ENCODE measurements at places on chromosomes 7 and 10. TPM values are rescaled to one million over a fixed set of nuclear protein-coding genes. Genes with fewer than 3 reads are reported as not detected.

DNA sequence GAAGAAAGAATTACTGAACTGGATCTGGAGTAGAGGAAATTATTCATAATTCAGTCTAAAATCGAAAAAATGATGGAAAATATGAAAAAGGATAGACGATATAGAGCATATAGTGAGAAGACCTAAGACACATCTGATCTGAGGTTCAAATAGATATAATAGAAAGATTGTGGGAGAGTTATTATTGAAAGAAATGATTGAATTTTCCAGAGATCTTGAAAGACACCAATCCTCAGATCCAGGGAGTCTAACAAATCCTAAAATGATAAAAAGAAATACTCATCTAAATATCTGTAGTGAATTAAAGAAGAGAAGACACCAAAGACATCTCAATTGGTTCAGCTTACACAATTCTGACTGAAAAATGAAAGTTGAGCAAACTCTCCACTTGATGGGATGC, 12.9 kb downstream of the TCAF1 start:
- H3K27ac ChIP-seq, result no peak overlapping the region
- H3K4me1 ChIP-seq, result peaks cover 2% of the 10 kb centered on the region
- DNase-seq, result no peak
- H3K27me3 ChIP-seq, result peaks cover 7% of the 10 kb centered on the region
- no peak overlapping the region for H3K4me3 ChIP-seq

DNA sequence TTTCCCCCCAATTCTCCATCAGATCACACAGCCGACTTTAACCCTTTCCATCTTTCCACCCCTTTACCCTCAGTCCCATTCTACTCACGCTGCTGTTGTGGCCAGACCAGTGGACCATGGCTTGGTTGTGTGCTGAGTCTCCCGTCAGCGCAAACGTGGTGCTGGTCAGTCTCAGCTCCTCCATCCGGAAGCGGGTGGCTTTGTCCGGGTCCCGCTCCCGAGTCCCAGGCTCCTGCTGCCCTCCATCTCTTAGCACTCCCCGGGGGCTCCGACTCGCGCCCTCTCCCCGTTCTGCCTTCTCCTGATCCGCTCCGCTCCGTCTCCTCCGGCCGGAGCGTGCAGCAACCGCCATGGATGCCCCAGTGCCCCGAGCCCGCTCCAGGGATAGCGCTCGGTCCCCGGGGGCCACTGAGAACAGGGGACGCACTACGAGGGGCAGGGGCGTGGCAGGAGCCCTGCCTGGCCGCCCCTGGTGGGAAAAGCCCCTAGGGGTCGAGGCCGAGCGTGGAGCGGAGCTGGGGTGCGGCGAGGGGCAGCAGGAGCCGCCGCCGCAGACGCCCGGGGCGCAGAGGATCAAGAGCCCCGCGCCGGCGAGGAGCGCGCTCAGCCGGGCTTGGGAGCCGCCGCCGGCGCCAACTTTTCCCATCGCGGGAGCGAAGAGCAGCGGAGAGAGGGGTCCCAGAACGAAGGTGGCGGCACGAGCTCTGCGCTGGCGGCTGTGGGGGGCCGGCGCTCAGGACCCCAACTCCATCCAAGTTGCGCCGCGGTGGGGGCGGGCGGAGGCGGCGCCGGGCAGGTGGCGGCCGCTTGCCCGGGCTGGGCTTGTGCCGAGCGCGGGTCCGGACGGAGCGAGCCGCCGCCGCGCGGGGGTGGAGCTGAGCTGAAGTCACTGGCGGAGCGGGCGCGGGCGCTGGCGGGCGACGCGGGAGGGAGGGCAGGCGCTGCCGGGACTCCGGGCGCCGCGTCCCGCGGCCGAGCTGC, at the start of gene SORCS1:
SORCS1 (minus strand) TSS at position 826 of the 981 bp plus-strand sequence.
- no peak within 1 kb of the TSS for H3K4me3 ChIP-seq
- H3K27me3 ChIP-seq, result peaks cover 20% of the 10 kb centered on the region
- H3K4me1 ChIP-seq, result no peaks in the 10 kb centered on the region
- H3K27ac ChIP-seq, result no peak within 1 kb of the TSS
- peaks cover 4% of the 10 kb centered on the region for H3K36me3 ChIP-seq

- H3K36me3 ChIP-seq, result no peaks in the 10 kb centered on the region
- H3K27me3 ChIP-seq, result peaks cover 1% of the 10 kb centered on the region
- DNase-seq, result no peak
- H3K4me3 ChIP-seq, result no peak overlapping the region
- H3K4me1 ChIP-seq, result no peaks in the 10 kb centered on the region
Measured at GRCh38 chr7:38016567-38016966, 96.1 kb downstream of the EPDR1 start.

DNA sequence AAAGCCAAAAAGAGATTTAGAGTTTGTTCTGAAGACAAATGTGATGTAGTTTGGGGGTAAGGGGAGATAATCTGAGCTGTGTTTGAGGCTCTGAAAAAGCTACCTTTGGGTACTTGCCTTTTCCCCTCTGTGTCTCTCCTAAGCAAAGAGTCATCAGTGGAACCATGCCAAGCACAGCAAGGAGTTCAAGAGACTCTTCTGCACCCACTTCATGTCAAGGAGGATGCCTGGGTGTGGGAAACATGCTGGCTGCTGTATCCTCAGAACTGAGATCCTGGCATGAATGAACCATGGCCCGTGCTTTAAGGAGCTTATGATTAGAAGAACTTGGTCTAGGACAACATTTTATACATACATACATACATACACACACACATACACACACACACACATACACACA, 142.9 kb downstream of the NOC3L start:
- no peak overlapping the region for H3K27ac ChIP-seq
- H3K36me3 ChIP-seq, result no peaks in the 10 kb centered on the region
- no peaks in the 10 kb centered on the region for H3K4me1 ChIP-seq
- H3K27me3 ChIP-seq, result no peaks in the 10 kb centered on the region
- no peak for DNase-seq

- no peak overlapping the region for H3K27ac ChIP-seq
- no peaks in the 10 kb centered on the region for H3K27me3 ChIP-seq
- H3K4me3 ChIP-seq, result no peak overlapping the region
Measured at GRCh38 chr10:74822521-74823089, 3.8 kb upstream of the KAT6B start.

DNA sequence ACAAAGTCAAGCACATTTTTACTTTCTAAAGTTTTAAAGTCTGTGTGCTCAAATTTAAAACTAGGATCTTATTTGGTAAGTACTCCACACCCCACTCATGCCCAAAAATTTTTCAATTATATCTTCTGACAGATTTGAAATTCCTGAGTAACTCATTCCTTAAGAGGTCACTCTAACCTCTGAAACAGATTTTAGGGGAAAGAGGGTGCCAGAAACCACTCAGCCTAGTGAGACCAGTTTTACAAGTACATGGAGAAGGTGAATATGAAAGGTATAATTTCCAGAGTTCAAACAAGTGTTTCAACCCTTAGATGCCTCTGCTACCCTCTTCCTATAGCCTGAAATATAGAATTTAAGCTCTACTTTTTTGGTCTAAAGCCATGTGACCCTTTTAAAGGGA, 79.2 kb downstream of the C7orf25 start:
- H3K36me3 ChIP-seq, result no peaks in the 10 kb centered on the region
- H3K4me1 ChIP-seq, result no peaks in the 10 kb centered on the region
- peaks cover 10% of the 10 kb centered on the region for H3K27me3 ChIP-seq

The H2BK1 gene
- 0.83 TPM for total RNA-seq

The LIPK gene
- not detected for total RNA-seq

The NEUROG3 gene
- not detected for total RNA-seq

The VENTX gene
- not detected for total RNA-seq
